ENCODE measurements at places on chromosomes 4 and X. TPM values are rescaled to one million over a fixed set of nuclear protein-coding genes. Genes with fewer than 3 reads are reported as not detected.

The ADH1C gene
- not detected for total RNA-seq

The TXK gene
- total RNA-seq: 0.97 TPM

The APELA gene
- total RNA-seq: not detected

The XAGE1A gene
- total RNA-seq: not detected
